Cerebellar cortex (tissue), 1 donor: ENCODE measurements at places on chromosomes 3 and 15.

DNA sequence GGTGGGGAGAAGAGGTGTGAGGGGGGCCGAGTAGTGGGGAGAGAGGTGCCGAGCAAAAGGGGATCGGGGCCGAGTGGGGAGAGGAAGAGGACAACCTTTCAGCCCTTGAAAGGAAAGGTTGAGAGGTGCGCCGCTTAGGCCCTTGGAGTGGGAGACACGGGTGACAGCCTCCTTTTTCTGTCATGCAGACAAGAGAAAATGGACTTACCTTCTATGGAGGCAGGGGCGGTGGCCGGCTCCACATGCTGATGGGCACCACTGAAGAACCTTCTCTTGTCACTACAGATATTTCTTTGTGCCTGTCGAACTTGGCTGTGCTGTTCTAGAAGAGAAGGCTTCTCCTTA is 421 bp downstream of the KLHL18 start:
- peak; percentile 24 for DNase-seq

DNA sequence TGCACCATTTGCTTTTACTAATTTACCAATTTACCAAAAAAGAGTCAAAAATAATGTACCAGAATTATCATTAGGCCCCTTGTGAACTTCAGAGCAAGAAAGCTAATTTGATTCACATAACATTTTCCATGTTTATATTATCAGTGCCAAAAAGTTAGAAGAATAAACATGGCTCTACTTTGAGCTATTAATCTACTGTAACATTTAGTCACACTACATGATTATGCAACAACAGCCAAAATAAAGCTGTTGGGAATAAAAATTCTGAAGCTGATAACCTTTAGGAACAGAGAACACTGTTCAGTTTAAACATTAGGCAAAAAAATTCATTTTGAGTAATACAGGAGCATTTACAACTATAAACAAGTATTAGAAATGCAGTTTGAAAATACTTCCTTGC is 63.6 kb downstream of the PROS1 start:
- DNase-seq = no peak

- DNase-seq = peak; percentile 61
Measured at GRCh38 chr3:14461748-14462324, 59.4 kb downstream of the SLC6A6 start.

DNA sequence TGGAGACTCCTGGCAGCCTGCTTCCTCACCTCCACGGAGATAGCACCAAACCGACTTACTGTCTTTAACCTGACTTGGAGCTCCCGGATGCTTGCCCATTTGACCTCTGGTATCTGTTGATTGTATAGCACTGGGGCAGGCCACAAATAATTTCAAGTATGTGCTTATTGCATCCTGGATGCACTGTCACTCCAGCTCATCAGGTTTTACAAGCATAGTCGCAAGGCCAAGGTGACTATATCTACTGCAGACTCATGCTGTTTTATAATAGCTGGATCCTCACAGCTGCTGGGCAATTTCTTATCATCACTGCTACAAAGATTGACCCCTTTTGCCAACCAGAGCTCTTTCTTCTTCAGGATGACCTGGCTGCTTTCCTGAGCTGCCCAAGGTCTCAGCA is 45.6 kb downstream of the PEX5L start:
- DNase-seq = no peak

DNA sequence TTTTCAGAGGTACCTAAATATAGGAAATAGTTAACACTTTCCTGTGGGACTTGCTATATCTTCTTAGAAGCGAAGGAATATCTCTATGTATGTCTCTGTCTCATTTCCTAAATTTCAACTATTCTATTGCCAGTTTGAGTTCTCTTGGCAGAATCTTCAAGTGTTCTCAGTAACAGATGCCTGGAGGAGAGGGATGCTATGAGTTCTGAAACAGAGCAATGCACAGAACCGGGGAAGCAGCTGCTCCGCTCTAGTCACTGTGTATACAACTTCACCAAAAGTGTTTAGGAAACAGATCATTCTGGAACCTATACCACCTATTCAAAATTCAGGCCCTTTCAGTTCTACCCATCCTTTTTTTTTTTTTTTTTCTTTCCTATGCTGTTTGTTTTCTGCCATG is 144.6 kb downstream of the RORA start:
- DNase-seq = peak; percentile 24

DNA sequence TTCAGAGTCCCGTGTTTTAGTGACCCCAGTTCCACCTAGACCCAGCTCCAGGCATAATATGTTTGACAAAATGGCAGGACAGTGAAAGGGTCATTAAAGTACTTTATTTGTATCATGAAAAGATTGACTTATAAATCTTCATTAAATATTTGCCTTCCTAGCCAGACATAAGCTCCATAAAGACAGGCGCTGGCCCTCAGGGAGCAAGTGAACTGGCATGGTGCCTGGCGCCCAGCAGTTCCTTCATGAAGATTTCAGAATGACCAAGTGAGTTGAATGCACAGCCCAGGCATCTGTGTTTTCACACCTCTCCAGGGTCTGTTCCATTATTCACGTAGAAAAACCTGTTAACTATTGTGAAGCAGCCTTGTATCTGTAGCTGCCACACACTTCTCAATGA is 166.2 kb downstream of the GAP43 start:
- no peak for DNase-seq

GRCh38 chr15:71448688-71449114 is 333.4 kb downstream of the THSD4 start:
- DNase-seq = peak; percentile 56

- no peak for DNase-seq
Measured at GRCh38 chr15:62464705-62465104, 299.6 kb upstream of the C2CD4B start.

DNA sequence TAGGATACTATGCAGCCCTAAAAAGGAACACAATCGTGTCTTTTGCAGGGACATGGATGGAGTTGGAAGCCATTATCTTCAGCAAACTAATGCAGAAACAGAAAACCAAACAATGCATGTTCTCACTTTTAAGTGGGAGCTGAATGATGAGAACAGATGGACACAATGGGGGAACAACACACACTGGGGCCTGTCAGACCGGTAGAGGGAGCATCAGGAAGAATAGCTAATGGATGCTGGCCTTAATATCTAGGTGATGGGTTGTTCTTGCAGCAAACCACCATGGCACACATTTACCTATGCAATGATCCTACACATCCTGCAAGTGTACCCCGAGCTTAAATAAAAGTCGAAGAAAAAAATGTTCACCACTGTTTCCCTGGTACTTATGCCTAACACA is 17.5 kb downstream of the SENP7 start:
- DNase-seq = peak; percentile 7

- peak; percentile 83 for DNase-seq
Measured at GRCh38 chr15:68550498-68551295, 28.1 kb upstream of the CORO2B start.

DNA sequence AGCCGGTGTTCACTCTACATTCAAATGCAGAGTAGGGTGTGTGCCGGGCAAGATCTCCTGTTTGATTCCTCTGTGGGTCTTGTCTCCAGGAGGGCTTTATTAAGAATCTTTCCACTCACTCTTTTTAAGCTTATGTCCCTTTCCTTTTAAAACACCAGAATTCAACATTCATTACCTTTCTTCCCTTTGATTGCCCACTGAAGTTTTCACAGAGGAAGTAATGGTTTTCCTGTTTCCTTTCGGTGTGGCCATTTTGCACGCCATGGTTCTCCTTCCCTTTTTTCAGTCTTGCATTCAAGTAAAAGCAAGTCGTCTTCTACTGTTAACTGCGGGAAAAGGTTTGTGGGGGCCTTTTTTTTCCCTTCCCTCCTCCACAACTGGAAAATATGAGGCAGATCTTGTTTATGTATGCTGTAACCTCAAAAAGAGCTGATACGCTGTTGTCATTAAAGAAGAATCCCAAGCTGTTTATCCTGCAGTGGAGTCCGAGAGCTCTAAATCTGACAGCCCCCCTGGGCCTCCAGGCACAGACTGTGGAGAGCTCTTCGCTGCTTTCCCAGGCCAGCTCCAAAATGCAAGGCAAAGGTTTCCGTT is 40.5 kb downstream of the FILIP1L start:
- DNase-seq = no peak

- DNase-seq = no peak
Measured at GRCh38 chr3:52557011-52557960, 20.9 kb downstream of the UQCC5 start.

- no peak for DNase-seq
Measured at GRCh38 chr15:90227816-90228772, 5.6 kb downstream of the CIB1 start.

DNA sequence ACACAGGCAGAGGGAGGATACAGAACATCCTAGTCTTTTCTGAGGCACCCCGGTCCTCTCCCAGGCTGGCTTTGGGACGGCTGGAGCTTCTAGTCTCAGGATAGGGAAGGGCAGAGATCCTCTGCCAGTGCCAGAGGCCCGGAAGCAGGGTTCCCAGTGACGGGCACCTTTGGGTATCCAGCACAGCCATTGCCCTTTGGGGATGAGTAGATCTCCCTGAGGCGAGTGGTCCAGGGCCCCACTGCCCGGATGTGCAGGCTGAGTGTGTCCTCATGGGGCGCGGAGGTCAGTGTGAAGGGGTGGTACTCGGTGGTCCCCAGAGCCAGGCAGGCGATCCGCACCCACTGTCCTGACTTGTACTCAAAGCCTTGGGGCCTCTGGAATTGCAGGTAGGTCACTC is 18.3 kb downstream of the DUOX2 start:
- no peak for DNase-seq

GRCh38 chr15:57092252-57092651 is 173.8 kb downstream of the TCF12 start:
- no peak for DNase-seq

GRCh38 chr3:17800232-17800631 is 57.8 kb upstream of the TBC1D5 start:
- DNase-seq = no peak

- DNase-seq = no peak
Measured at GRCh38 chr3:59895972-59896371, 846.1 kb upstream of the CFAP20DC start.
